ENCODE measurements at places on chromosomes 5 and 9. TPM values are rescaled to one million over a fixed set of nuclear protein-coding genes. Genes with fewer than 3 reads are reported as not detected.

SCGB3A2 gene
- total RNA-seq, result not detected

PCDHGB6 gene
- 4.1 TPM for total RNA-seq

CXCL14 gene
- total RNA-seq, result 21.4 TPM

CHSY3 gene
- total RNA-seq, result 2.7 TPM

GAPT gene
- 0.53 TPM for total RNA-seq

EIF4E1B gene
- total RNA-seq, result not detected

TERT gene
- not detected for total RNA-seq

DNA sequence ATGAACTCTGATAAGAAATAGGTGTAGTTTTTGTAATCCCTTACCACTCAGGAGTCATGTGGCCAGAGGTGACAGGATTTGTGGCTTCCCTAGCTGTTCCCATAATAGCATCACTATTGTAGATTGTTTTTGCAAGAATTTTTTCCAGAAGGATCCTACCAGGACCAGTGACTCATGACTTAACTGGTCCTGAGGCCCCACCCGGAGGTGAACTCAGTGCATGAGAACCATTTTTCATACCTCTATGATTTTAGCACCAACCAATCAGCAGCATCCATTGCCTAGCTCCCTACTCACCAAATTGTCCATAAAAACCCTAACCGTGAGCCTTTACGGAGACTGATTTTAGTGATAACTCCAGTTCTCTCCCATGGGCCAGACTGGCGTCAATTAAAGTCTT lies 484.8 kb downstream of the PSAT1 start:
- no peak overlapping the region for H3K27ac ChIP-seq
- H3K4me3 ChIP-seq, result no peak overlapping the region
- no peaks in the 10 kb centered on the region for H3K36me3 ChIP-seq
- no peaks in the 10 kb centered on the region for H3K4me1 ChIP-seq
- no peaks in the 10 kb centered on the region for H3K27me3 ChIP-seq
- DNase-seq, result no peak

GRCh38 chr5:38473008-38473407 lies 83.4 kb downstream of the LIFR start:
- peaks cover 4% of the 10 kb centered on the region for H3K36me3 ChIP-seq
- no peak for DNase-seq
- H3K4me3 ChIP-seq, result no peak overlapping the region

DNA sequence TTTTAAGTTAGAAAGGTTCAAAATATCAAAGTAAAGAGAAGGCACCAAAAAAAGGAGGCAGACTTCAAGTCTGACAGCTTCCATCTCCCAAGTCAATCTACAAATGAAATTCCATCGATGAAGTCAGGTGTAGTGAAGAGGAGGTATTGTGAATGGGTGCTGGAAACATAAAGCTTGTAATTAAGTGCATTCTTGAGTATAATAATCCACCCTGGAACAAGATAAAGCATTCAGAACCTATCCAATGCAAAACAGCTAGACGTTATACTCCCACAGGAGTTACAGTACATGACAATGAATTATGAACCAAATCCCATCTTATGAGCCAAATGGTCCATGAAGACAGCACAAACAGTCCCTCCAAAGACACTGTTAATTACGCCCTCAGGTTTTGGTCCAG lies 22.3 kb downstream of the BNC2 start:
- no peak for DNase-seq
- H3K36me3 ChIP-seq, result no peaks in the 10 kb centered on the region
- no peak overlapping the region for H3K4me3 ChIP-seq
- no peak overlapping the region for H3K27ac ChIP-seq

DNA sequence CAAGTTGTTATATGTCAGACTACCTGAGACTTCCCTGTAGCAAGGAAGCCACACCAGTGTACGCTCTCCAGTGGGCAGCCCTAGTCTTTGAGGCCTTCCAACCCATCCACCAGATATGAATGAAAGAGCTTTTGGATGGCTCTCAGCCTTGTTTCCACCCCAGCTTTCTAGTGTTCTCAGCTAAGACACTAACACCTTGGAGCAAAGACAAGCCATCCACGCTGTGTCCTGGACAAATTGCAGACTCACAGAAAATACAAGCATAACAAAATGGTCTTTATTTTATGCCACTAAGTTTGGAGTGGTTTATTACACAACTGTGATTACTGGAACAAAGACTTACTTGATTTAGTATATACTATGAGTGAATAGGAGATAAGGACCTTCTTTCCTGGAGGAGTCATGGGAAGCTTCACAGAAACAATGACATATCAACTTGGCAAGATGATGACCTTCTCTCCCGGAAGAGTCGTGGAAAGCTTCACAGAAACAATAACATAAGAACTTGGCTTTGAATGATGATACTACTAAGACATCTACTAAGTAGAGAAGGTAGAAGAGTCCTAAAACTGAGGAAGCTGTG lies 134.0 kb upstream of the VCAN start:
- H3K36me3 ChIP-seq, result no peaks in the 10 kb centered on the region
- no peak overlapping the region for H3K4me3 ChIP-seq
- no peak overlapping the region for H3K27ac ChIP-seq
- no peak for DNase-seq
- no peaks in the 10 kb centered on the region for H3K27me3 ChIP-seq
- no peaks in the 10 kb centered on the region for H3K4me1 ChIP-seq

GRCh38 chr5:4348423-4348822 lies 752.8 kb downstream of the IRX1 start:
- no peaks in the 10 kb centered on the region for H3K4me1 ChIP-seq
- no peak overlapping the region for H3K27ac ChIP-seq
- no peaks in the 10 kb centered on the region for H3K36me3 ChIP-seq
- DNase-seq, result no peak
- no peaks in the 10 kb centered on the region for H3K27me3 ChIP-seq

DNA sequence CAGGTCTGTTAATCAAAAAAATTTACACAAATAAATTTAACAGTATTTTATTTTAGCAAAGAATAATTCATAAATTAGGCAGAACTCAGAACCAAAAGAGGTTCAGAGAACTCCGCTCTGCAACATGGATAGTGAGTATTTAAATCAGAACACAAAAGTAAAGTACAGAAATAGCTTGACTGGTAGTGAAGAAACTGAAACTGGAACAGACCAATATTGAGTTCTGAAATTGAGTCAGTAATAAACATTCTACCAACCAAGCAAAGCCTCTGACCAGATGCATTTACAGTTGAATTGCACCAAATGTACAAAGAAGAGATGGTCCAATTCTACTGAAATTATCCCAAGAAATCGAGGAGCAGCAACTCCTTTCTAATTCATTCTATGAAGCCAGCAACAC lies 1542.8 kb downstream of the EFNA5 start:
- no peaks in the 10 kb centered on the region for H3K27me3 ChIP-seq
- no peaks in the 10 kb centered on the region for H3K36me3 ChIP-seq
- DNase-seq, result no peak
- H3K27ac ChIP-seq, result no peak overlapping the region
- H3K4me1 ChIP-seq, result no peaks in the 10 kb centered on the region

DNA sequence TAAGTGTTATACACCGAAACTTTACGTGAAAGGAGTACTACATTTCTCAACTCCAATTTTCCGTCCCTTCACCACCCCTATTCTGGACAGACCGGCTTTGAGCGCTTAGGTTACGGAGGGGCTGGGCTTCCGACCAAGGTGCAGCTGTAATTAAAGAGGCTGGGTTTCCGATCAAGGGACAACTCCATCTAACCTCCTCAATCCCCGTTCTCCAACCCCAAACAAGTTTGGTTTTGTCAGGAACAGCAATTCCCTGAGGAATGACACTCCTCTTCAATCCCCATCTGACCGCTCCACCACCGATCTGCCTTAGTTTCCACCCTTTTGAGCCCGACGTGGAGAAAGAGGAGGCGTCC lies 577 bp downstream of the TUT7 start:
- H3K27ac ChIP-seq, result peak overlapping the region; percentile 94
- peaks cover 4% of the 10 kb centered on the region for H3K36me3 ChIP-seq
- H3K4me3 ChIP-seq, result peak overlapping the region; percentile 83
- H3K4me1 ChIP-seq, result peaks cover 45% of the 10 kb centered on the region
- DNase-seq, result no peak
- H3K27me3 ChIP-seq, result no peaks in the 10 kb centered on the region

- H3K4me3 ChIP-seq, result no peak overlapping the region
- H3K27ac ChIP-seq, result no peak overlapping the region
- no peaks in the 10 kb centered on the region for H3K4me1 ChIP-seq
- H3K27me3 ChIP-seq, result no peaks in the 10 kb centered on the region
These were observed 422.6 kb downstream of the BRINP1 start for GRCh38 chr9:118946669-118947068.

DNA sequence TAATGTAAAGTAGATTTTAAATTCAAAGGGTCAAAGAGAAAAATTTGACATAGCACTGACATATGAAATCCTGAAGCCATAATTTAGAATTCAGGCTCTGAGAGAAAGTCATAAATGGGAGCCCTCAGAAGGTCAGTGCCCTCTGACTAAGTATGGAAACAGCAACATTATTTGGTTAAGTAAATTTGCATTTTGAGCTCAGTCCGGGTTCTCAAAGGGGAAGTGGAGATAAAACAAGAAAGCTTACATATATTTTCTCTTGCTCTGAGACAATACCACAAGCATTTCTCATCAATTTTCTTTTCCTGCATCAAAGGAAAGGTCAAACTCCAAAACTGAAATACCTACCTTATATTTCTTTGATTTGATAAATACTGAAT lies 348.0 kb downstream of the SEMA5A start:
- H3K36me3 ChIP-seq, result no peaks in the 10 kb centered on the region
- DNase-seq, result no peak
- no peaks in the 10 kb centered on the region for H3K4me1 ChIP-seq
- H3K27ac ChIP-seq, result no peak overlapping the region

GRCh38 chr5:91283326-91283725 lies 99.8 kb downstream of the ARRDC3 start:
- no peak overlapping the region for H3K4me3 ChIP-seq
- no peaks in the 10 kb centered on the region for H3K36me3 ChIP-seq
- no peak overlapping the region for H3K27ac ChIP-seq
- no peaks in the 10 kb centered on the region for H3K27me3 ChIP-seq
- DNase-seq, result no peak
- peaks cover 12% of the 10 kb centered on the region for H3K4me1 ChIP-seq

- no peaks in the 10 kb centered on the region for H3K27me3 ChIP-seq
- no peaks in the 10 kb centered on the region for H3K36me3 ChIP-seq
- no peak overlapping the region for H3K27ac ChIP-seq
- no peak overlapping the region for H3K4me3 ChIP-seq
- no peaks in the 10 kb centered on the region for H3K4me1 ChIP-seq
These were observed 11.2 kb upstream of the GFPT2 start for GRCh38 chr5:180364306-180364856.

- H3K36me3 ChIP-seq, result no peaks in the 10 kb centered on the region
- H3K4me1 ChIP-seq, result no peaks in the 10 kb centered on the region
- DNase-seq, result no peak
- H3K27me3 ChIP-seq, result no peaks in the 10 kb centered on the region
These were observed 1076.5 kb downstream of the MAT2B start for GRCh38 chr5:164581889-164582288.

DNA sequence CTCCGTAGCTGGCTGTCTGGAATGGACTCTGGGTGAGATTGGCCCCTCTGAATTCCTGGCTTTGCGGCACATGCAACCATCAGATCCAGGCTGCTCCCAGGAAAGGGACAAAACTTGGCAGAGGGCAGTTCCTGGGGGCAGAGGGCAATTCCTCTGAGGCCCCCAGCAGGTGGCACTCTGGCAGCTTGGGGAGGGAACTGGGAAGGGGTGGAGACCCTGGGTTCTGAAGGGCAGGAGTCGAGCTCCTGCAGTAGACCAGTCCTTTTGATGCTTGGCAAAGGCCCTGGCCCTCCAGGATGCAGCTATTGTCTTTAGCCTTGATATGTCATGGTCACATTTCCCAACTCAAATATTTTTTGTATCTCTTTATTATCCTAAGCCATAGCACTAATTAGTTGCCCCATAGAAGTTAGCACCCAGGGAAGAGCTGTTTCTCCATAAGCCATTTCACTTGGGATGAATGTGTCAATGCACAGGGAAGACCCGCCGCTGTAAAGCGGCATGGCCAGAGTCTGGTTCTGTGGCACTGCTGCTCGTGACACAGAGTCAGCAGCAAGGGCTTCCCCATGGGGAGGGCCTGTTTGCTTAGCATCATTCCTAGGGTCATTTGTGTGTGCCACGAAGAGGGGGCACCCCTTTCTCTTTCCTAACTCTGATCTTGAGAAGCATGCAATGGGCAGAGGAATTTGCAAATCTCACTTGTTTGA lies 51.2 kb upstream of the CDK20 start:
- H3K27ac ChIP-seq, result no peak overlapping the region
- H3K4me3 ChIP-seq, result no peak overlapping the region
- H3K27me3 ChIP-seq, result no peaks in the 10 kb centered on the region
- no peaks in the 10 kb centered on the region for H3K36me3 ChIP-seq
- no peak for DNase-seq

DNA sequence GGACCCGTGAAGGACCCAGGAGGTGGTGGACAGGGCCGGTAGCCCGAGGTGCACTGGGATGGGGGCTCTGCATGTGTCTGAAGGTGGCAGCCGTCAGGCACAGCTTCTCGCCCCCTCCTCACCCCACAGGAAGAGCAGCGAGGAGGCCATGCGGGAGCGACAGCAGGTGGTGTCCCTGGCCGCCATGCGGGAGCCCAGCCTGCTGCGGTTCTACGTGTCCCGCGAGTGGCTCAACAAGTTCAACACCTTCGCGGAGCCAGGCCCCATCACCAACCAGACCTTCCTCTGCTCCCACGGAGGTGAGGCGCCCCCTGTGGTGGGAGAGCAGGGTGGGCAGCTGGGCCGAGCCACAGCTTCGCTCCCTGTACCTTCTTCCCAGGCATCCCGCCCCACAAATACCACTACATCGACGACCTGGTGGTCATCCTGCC lies 39.9 kb downstream of the USP20 start:
- H3K27me3 ChIP-seq, result no peaks in the 10 kb centered on the region
- DNase-seq, result no peak
- H3K4me3 ChIP-seq, result no peak overlapping the region
- H3K27ac ChIP-seq, result no peak overlapping the region
- H3K4me1 ChIP-seq, result no peaks in the 10 kb centered on the region

- DNase-seq, result no peak
- no peaks in the 10 kb centered on the region for H3K27me3 ChIP-seq
- peak overlapping the region; percentile 88 for H3K27ac ChIP-seq
- no peak overlapping the region for H3K4me3 ChIP-seq
- H3K36me3 ChIP-seq, result no peaks in the 10 kb centered on the region
These were observed 11.5 kb downstream of the CCDC69 start for GRCh38 chr5:151212406-151212798.

All from psoas muscle (tissue), 8 donors.